ENCODE measurements at places on chromosomes 6 and 20.
A peak's percentile ranks its signal among the peaks of the same experiment; 100 is the strongest.

DNA sequence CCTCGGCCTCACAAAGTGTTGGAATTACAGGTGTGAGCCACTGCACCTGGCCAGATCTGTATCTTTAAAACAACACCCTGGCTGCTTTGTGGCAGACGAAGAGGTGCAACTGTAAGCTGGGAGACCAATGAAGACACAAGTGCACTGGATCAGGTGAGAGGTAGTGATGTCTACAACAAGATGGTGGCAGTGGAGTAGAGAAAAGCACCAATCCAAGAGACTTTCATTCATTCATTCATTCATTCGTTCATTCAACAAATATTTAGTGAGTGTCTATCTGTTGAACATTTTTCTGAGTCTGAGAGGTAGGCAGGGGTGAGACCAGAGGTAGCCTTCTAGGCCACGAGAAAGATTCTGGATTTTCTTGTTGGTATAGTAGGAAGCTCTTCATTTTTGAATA is 36.9 kb upstream of the TTPAL start:
- no peak for DNase-seq

- peak; percentile 56 for DNase-seq
These were observed 917 bp upstream of the TEAD3 start for GRCh38 chr6:35497571-35498421.

- DNase-seq, result no peak
These were observed 173.5 kb downstream of the DLL1 start for GRCh38 chr6:170117111-170117972.

DNA sequence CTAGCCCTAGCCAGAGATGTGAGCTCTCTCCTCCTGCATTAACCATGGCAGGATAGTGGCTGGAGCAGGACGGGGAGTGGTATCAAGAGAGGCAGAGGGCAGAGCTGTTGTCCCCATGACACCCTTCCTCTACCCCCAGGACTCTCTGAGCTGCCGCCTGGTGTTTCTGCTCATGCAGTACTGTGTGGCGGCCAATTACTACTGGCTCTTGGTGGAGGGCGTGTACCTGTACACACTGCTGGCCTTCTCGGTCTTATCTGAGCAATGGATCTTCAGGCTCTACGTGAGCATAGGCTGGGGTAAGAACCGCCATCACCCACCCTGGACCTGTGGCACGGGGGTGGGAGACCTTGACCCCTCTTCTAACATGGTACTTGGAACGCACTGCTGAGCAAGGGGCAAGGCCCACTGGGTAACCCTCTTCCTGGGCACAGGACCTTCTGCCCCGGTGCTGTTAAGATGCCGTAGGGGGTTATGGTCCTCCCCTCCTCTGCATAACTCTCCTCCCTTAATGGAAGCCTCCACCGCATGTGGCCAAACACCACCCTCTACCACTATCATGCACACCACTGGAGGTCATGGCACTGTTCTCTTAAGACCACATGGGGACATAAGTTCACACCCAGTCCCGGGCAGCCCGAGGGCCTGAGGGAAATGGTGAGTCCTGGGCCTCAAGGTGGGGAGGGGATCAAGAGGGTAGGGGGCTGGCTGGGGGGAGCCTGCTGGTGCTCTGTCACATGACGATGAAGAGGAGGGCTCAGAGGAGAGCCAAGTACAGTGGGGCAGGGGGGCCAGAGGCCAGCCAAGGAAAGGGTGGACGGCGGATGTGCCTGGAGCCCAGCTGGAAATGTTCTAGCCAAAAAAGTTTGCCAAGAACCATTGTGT is 25.1 kb downstream of the GLP1R start:
- DNase-seq, result no peak

DNA sequence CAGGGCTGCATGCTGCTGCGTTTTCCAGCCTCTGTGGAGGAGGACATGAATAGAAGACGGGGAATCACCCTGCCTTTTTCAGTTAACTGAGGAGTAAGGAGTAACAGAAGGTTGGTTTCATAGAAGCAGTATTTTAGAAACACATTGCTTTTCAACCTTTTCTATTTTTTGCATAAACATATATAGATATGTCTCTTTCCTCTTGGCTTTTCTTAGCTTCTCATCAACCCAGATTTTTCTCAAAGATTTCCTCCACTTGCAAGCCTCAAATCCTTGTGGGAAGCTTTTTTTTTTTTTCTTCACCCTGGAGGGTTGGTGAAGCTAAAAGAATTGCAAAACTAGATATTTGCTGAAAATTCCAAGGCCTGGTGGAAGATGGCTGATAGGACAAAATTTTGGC is 6.0 kb downstream of the SLC24A3 start:
- DNase-seq, result no peak

GRCh38 chr6:93970684-93971083 is 551.3 kb upstream of the EPHA7 start:
- no peak for DNase-seq

DNA sequence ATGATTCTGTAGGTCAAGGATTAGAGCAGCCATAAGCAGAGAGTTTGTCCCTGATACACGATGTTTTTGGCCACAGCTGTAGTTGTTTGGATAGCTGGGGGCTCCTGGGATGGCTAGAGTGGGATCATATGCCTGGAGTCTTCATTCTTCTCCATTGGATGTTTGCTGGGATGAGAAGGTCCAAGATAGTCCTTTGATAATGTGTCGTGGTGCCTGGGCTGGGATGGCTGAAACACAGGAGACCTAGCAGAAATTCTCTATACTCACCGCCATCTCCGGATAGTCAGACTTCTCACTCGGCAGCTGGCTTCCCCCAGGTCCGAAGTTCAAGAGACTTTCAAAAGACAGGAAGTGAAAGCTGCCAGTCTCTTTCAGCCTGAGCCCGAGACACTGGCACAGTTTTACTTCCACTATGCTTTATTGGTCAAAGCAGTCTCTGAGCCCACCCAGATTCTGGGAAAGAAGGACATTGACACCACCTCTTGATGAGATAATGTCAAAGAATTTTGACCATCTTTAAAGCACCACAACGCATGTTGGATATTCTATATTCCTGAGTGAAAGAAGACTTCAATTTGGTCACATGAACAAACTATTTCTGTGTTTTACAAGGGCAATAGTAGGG is 16.0 kb downstream of the MARCKS start:
- DNase-seq, result peak; percentile 84

- no peak for DNase-seq
These were observed 19.0 kb upstream of the BHLHE23 start for GRCh38 chr20:63025534-63026331.

DNA sequence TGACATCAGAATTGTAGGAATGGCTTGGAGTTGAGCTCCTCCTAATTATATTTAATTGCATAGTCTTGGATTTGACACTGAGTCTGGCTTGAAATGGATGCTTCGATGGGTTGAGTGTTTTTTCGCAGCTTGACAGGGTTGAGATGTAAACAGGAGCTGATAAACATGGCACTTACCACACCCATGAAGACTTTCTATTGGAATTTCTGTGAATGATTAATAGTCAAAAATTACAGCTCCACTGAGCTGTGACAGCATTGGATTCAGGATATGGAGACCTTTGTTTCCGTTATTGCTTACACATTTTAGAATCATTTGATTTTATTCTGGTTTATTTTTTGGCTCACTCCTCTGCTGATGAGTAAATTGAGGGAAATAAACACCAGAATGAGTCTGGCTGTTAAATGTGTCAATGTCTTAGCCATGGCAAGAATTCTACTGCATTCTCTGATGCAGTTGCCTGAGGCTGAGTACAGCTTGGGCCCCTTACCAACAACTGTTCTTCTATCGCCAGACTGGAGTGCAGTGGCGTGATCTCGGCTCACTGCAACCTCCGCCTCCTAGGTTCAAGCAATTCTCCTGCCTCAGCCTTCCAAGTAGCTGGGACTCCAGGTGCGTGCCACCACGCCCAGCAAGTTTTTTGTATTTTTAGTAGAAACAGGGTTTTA is 128.1 kb upstream of the DOK5 start:
- no peak for DNase-seq

- DNase-seq, result peak; percentile 19
These were observed 199.1 kb downstream of the COL9A1 start for GRCh38 chr6:70103798-70104197.

DNA sequence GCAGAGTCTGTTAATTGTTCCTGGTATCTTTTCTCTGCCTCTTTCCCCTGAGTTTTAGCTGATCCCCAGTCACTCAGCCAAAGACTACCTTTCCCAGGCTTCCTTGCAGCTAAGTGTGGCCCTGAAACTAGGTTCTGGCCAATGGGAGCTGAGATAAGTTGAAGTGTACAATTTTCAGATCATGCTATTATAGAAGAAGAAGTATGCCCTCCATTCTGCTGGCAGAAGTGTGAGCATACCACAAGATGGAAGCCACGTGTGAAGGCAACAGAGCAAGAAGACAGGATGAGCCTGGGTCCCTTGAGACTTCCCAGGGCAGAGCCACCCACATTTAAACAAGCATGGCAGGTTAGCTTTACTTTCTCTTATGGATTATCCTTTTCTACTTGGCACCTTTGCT is 273.2 kb downstream of the HIVEP2 start:
- no peak for DNase-seq

DNA sequence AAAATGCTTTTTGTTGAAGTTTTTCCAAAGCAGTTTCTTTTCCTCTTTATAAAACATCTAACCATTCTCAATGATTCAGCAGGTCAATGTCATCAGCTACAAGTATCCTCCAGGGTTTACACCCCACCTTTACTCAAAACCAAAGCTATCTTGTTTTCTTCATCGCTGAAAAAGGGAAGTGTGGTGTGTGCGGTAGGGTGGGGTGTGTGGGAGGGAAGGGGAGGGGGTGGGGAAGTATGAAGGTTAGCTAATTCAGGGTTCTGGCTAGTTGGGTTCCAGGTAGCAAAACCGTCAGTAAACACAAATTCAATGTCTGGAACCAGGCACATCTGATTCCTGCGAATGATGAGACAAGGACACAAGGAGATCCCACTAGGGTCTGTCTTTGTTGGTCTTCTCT is 189.6 kb downstream of the GJA10 start:
- DNase-seq, result no peak

DNA sequence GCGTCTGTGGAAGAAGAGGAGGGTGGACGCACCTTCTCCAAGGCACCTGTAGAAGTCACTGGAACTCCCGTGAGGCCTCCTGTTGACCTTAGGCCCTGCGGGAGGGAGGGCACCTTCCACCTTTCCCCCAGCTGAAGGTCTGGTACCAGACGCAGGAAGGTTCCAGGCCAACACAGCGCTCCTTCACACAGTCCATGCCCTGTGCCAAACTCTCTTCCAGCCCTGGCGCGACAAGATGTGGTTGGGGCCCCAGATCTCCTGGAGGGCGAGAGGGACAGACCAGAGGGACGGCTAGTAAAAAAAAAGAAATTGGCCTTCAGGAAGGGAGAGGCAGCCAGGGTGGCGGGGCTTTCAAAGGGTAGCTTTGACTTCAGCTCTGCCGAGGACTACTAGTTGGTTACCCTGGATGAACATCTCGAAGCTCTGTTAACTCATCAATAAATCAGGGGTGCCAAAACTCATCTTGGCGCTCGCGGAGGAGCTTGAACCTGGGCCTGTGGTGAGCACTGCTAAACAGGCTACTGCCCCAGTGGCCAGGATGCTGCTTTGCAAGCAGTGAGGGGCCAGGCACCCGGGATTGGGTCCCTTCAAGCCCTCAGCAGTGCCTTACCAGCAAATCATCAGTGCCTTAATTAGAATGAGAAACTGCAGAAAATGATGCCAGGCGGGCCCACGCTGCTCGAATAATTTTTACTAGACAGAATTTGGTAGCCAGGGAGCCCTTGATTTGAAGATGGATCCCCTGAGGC is 14.9 kb downstream of the AARS2 start:
- no peak for DNase-seq

Data from colonic mucosa (tissue), 4 donors.